Fibroblast of villous mesenchyme (primary cell): ENCODE measurements at places on chromosomes 2 and 18. TPM values are rescaled to one million over a fixed set of nuclear protein-coding genes. Genes with fewer than 3 reads are reported as not detected.

DNA sequence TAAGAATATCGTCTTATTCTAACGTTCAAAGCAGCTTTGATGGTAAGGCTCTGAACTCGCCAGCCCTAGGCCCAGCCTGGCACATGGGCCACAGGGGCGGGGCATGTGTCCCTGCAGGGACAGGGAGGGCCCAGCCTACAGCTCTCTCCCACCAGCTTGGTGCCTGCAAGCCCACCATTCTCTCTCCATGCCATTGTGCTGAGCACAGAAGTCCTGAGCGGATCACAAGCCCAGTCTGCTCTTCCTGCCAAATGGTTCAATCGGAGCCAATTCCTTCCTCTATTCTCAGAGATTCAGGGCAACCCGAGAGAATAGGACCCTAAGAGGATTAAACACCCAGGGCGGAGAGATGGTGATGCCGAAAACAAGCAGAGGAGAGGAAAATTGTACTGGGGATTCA is 50.3 kb upstream of the APCDD1 start:
- no peak for DNase-seq

DNA sequence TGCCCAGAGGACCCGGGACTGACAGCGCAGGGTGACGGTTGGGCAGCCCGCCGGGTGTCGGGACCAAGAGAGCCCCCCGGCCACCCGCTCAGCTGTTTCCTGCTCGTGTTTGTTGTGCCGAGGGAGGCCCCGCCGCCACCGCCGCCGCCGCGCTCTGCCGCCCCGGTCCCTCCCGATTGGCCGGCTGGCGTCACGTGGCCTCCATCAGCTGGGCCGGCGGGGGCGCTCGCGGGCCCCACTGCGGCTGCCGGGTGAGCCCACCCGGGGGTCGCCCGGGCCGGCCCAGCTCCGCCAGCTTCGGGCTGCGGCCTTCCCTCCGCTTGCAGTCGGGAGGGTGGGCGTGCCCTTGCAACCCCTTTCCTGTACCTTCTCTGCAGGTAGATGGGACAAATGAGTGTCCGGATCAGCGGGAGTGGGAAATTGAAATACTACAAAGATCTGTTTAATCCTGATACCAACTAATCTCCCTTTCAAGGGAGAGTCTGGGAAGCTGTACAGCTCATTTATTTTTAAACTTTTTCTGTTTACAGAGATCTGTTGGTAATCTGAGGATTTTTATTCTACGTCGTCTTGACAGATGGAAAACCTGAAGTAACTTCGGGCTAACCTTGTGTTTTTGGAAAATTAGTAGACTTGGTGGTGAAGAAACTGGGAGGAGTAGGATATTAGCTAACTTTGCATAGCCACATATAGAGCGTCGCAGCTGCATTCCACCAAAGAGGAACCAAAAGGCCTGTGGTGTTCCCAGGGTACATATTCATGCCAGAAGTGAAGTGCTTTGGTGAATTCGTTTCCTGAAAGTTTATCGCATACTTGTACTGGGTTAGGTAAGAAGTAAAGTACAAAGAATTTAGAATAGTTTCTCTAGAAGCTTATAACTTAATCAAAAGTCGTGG is 1.2 kb downstream of the YPEL5 start:
- peak; percentile 67 for DNase-seq

DNA sequence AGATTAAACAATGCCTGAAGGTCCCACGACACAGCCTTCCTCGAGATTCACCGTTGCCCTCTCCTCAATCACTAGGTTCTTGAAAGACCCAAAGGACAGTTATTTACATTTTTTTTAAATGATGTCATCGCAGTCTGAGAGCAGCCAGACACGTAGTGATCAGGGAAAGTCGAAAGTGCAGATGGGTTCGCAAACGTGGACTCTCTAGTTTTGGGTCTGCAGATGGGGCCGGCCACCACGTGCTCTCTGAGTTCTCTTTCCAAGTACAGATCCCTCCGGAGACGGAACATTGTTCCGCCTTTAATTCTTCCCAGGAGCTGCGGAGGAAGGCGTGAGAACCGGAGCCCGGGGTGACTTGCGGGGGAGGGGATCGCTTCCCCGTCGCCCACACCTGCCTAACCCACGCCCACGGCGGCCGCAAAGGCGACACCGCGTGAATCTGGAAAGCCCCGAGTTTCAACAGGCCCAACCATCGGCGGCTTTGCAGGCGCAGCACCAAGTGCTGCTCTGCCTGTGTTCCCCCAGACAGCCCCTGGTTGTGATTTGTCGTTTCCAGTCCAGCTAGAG is 54.3 kb downstream of the PKDCC start:
- DNase-seq, result peak; percentile 94

- peak; percentile 68 for DNase-seq
Measured at GRCh38 chr18:524466-524865, 24.0 kb upstream of the COLEC12 start.

DNA sequence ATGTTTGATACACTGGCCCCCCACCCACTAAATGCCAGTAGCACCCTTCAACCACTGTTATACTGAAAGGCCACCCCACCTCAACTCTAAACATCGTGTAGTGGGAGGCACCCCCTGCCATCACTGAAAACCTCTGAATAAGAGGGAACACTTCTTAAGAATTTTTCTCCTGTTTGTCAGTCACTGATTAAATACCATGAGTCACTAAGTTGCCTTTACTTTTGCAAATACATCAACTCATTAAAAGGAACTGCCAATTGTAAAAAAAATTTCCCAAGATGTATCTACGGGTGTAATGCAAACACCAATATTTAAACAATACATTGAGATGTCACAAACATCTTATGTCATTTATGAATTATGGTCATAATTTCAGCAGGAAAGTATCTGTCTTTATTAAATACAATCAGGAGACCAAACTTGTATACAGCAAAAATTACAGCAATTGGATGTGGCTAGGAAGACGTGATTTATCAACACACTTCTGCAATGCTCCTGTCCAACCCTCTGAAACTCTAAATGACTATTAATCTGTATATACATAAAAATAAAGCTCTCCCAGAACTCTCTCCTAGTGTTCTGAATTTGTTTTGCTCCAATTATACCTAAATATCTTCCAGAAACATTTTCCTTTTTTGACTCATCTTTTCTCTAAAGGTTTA is 144.1 kb upstream of the STK17B start:
- no peak for DNase-seq

- no peak for DNase-seq
Measured at GRCh38 chr2:151405376-151405775, 4.3 kb upstream of the RIF1 start.

Gene CMPK2
- total RNA-seq, result 1.7 and 1.9 TPM in 2 replicates

- DNase-seq, result peak; percentile 61
Measured at GRCh38 chr2:230974096-230974913, 21.6 kb upstream of the SPATA3 start.

Gene ARHGEF33
- total RNA-seq, result 0.32 and 0.43 TPM in 2 replicates

Gene HMSD
- 1.3 TPM in 2 replicates for total RNA-seq

Gene CD302
- total RNA-seq, result 8.4 and 13.4 TPM in 2 replicates

DNA sequence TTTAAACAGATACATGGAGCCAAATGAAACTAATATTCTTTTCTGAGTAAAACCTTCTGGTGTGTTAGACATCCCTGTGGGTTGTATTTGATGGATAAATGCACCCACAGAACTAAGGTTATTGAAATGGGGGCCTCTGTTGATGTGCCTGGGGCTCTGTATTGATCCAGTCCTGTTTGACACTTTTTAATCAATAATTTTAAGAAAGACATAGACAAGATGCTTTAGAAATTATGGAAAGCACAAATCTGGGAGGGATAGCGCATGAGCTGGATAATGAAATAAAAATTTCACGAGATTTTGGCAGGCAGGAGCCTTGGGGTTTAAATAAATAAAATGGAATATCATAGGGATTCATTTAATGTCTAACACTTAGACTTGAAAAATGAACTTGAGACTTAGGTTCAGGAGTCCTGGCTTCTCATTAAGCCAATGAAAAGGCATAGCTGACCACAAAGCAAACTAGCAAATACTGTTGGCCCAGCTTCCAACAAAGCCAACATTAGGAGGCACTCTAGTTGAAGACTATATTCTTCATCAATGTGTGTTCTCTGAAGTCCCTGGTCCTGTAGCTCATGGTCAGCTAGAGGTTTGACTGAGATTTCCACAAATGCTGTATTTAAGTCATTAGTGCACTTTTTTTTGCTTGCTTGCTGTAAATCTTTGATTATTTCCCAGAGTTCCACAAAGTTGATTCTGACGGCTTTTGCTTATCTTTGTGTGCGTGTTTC is 64.2 kb upstream of the SH3RF3 start:
- no peak for DNase-seq

- no peak for DNase-seq
Measured at GRCh38 chr18:52829876-52830405, 489.9 kb downstream of the DCC start.

DNA sequence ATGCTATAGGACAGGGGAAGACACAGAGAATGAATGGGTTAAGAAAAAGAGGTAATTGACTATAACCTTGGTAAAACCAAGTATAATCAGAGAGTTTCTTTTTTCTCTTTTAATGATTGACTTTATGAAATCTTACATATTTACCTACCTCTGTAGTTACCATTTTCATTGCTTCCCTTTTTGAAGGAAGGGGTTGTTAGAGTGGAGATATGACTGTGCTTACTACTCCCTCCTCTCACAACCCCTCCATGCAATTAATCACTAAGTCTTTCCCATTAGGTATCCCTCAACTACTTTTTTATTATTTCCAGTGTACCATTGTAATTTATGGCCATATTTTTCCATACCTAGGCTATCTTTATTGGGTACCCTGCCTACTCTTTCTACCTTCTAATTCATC is 71.4 kb downstream of the WDR7 start:
- DNase-seq, result no peak
